ENCODE measurements at places on chromosomes 16 and 17. TPM values are rescaled to one million over a fixed set of nuclear protein-coding genes. Genes with fewer than 3 reads are reported as not detected.

DNA sequence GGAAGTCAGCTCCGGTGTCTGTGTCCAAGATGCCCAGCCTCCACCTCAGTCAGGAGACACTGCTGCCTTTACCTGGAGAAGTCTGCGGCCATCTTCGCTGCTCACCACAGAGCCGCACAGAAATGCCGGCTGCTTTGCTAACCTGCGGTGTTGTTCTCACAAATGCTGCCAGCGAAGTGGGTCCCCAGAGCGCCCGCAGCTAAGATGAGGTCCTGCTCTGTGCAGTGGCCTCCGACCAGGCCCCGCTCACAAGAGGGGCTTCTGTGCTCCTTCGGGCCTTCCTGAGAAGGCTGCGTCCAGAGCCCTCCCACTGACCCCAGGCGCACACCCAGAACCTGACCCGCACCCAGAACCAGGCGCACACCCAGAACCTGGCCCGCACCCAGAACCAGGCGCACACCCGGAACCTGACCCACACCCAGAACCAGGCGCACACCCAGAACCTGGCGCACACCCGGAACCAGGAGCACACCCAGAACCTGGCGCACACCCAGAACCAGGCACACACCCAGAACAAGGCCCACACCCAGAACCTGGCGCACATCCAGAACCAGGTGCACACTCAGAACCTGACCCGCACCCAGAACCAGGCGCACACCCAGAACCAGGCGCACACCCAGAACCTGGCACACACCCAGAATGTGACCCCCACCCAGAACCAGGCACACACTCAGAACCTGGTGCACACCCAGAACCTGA lies 51.5 kb upstream of the FASN start:
- no peak for DNase-seq

GRCh38 chr16:621526-622105 lies 9.2 kb upstream of the WFIKKN1 start:
- DNase-seq: no peak

- DNase-seq: no peak
Observed at GRCh38 chr17:47717979-47718621, 14.9 kb upstream of the TBX21 start.

Gene KRTAP4-3
- not detected for total RNA-seq

DNA sequence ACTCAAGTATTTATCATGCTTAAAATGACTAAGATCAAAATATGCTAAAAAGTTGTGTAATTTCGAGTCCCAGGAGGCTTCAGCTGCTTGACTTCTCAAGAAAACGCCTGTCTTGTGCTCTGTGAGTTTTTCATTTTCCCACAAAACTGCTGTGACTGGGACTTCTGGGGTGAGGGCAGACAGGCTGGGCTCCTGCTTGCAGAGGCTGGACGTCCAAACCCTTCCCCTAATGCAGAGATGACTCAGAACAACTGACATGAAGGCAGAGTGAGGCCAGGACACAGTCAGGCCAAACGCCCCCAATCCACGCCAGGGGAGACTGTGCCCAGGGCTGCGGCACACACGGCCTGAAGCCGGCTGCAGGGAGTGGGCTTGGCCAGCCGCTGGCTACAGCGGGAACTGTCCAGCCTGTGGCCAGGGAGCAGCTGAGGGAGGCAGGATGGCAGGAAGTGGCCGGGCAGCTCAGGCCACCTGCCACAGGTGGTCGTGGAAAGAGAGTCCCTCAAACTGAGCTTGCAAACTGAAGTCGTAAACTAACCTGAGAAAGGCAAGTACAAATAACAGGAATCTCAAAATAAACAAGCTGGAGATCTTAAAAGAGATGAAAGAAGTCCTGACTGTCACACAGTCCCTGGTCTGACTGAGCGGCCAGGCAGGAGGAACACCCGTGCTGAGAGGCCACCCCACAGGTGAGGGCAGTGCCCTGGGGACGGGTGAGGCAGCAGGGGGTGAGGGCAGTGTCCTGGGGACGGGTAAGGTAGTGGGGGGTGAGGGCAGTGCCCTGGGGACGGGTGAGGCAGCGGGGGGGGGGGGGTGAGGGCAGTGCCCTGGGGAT lies 21.3 kb upstream of the HEXD start:
- no peak for DNase-seq

Gene WNT3
- 2.9 TPM for total RNA-seq

- DNase-seq: no peak
Observed at GRCh38 chr17:562174-562573, 152.5 kb downstream of the VPS53 start.

DNA sequence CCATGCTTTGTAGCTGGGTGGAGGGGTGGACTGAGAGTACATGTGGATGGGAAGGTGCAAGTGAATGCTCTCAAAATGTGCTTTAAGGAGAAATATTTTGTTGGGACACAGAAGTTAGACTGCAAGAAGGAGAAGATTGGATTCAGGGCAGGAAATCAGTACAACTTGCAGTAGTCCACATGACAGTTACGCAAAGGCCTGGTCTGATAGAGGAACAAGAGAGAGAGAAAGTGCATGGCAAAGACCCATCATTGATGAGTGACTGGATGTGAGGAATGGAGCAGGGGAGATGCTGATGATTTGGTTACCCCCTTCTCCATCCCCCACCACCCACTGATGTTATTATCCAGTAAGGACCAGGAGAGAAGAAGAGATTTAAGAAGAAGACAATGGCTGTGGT lies 472.8 kb downstream of the MAF start:
- DNase-seq: no peak

- DNase-seq: no peak
Observed at GRCh38 chr16:86134802-86135461, 236.0 kb downstream of the IRF8 start.

DNA sequence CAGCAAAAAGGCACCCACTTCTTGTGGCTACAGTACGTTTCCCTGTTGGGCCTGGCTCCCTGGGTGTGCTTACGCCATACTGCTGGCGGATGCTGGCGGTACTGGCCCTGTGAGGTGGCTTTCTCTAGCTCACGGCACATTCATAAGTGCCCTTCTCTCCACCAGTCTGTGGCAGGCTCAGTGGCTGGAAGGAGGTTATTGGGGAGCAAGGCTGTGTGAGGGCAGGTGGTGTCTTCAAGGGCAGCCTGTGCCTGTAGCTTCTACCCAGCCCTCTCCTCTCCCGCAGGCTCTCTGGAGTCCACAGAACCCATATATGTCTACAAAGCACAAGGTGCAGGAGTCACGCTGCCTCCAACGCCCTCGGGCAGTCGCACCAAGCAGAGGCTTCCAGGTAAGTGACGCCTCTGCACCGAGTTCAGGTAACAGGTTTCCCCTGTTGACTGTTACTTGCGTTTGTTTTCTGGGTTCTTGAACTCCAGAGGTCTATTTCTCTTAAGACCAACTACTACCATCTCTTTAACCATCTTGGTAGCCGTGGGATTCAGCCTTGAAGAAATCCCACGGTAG lies 20.6 kb downstream of the NTAN1 start:
- DNase-seq: no peak

- DNase-seq: peak; percentile 70
Observed at GRCh38 chr17:74427048-74427762, 4.7 kb upstream of the GPRC5C start.

DNA sequence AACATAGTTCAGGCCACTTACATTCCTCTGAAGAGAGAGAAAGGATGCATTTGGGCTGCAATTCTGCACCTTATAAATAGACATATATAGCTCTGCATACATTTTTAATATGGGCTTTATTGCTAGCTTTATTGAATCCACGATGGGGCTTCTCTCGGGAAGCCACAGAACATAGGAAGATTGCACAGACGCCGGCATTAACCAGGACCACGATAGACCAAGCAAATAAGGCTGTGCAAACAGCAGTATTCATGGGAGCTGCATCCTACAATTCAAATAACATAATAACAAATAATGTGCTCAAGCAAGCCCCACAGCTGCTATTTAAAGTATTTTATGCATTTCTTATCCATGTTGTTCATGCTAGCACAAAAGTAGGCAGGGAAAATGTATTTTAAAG lies 432.3 kb downstream of the TMEM114 start:
- DNase-seq: no peak

Gene TBC1D16
- total RNA-seq: 32.8 TPM

Gene PYDC1
- total RNA-seq: not detected

Gene CHST6
- total RNA-seq: under 0.01 TPM

Gene TMED6
- 1.3 TPM for total RNA-seq

- DNase-seq: no peak
Observed at GRCh38 chr17:61368832-61369450, 30.7 kb upstream of the TBX2 start.

GRCh38 chr16:19118938-19119431 lies 5.2 kb downstream of the ITPRIPL2 start:
- peak; percentile 48 for DNase-seq

GRCh38 chr16:73071131-73071940 lies 23.4 kb upstream of the ZFHX3 start:
- DNase-seq: no peak

DNA sequence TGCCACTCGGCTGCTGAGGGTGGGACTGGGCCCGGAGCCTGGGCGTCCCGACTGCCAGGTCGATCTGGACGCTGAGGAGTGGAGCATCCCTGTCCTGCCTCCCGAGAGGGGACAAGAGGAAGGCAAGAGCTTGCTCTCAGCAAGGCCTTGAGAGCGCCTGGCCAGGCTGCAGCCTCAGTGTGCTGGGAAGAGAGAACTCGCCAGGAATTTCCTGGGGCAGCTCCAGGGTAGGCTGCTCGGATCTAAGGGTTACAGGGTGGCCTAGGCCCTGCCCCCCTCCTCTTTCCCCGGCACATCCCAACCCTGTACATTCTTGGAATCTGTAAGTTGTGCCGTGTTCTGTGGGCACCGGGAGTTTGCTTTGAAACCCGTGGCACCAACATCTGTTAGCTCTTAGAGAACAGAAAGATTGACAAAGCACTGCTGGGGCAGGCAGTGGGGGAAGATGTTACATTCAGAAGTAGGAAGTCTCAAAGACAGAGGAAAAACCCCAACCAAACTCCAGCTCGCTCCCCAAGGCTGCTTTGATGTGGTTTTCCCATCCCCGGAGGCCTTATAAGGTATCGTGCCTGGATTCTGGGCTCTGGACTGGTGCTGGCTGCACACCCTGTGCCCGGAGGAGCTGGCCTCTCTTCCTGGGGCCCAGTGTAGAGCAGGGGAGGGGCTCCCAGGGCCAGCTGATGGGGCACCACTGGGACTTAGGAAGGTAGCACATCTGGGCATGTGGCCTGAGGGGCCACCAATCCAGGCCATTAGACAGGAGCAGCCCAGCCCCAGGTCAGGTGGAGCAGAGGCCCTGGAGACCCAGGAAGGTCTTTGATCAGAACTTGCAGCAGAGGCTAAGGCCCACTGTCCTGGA lies 55.2 kb downstream of the NKD1 start:
- no peak for DNase-seq

GRCh38 chr16:68707340-68708152 lies 29.5 kb upstream of the CDH1 start:
- DNase-seq: peak; percentile 77

GRCh38 chr17:7045492-7046126 lies 1.7 kb upstream of the SLC16A11 start:
- no peak for DNase-seq

GRCh38 chr17:38329808-38330730 lies 13.7 kb downstream of the GPR179 start:
- DNase-seq: peak; percentile 39

Gene PSME3IP1
- total RNA-seq: 64.8 TPM

DNA sequence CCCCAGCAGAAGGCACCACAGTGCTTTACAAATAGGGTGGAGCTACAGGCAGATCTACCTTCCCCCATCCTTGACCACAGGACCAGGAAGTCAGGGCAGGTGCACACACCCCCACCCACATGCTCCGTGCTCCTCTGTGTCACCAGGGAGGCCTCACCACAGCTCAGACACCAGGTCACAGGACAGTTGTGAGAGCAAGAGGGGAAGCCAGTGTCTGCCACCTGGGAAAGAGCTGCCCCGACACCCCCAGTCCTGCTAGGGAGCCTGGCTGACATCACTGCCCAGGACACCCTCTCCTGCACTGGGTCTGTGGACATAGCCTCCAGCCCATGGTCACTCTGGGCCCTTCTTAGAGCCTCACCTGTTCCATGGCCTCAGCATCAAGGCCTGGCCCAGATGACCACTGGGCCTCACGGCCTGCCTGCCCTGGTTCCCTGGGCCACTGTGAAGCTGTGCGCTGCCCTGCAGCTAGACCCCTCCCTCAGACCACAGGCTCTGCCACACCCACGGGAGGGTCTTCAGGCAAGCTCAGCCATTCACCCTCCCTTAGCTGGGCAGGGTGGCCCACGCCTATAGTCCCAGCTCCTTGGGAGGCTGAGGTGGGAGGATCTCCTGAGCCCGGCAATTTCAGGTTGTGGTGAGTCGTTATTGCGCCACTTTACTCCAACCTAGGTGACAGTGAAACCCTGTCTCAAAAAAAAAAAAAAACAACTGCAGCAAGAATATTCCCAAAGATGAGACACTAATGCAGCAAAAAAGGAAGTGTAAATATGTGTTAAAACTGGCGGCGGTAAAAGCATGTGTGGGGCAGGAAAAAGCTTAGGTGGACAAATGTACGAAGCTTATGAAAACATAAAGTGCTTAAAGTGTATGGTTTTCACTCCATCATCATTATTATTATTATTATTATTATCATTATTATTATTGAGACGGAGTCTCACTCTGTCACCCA lies 14.2 kb downstream of the POLR3K start:
- peak; percentile 61 for DNase-seq

GRCh38 chr16:351804-352520 lies 561 bp downstream of the AXIN1 start:
- DNase-seq: no peak

- no peak for DNase-seq
Observed at GRCh38 chr17:9878786-9879525, 26.1 kb downstream of the RCVRN start.
